ENCODE measurements at places on chromosomes 12 and 14.
A peak's percentile ranks its signal among the peaks of the same experiment; 100 is the strongest.

GRCh38 chr12:107404981-107405380 is 280.6 kb upstream of the PWP1 start:
- no peak for DNase-seq

- DNase-seq = no peak
Measured at GRCh38 chr12:79020106-79020505, 155.5 kb downstream of the SYT1 start.

DNA sequence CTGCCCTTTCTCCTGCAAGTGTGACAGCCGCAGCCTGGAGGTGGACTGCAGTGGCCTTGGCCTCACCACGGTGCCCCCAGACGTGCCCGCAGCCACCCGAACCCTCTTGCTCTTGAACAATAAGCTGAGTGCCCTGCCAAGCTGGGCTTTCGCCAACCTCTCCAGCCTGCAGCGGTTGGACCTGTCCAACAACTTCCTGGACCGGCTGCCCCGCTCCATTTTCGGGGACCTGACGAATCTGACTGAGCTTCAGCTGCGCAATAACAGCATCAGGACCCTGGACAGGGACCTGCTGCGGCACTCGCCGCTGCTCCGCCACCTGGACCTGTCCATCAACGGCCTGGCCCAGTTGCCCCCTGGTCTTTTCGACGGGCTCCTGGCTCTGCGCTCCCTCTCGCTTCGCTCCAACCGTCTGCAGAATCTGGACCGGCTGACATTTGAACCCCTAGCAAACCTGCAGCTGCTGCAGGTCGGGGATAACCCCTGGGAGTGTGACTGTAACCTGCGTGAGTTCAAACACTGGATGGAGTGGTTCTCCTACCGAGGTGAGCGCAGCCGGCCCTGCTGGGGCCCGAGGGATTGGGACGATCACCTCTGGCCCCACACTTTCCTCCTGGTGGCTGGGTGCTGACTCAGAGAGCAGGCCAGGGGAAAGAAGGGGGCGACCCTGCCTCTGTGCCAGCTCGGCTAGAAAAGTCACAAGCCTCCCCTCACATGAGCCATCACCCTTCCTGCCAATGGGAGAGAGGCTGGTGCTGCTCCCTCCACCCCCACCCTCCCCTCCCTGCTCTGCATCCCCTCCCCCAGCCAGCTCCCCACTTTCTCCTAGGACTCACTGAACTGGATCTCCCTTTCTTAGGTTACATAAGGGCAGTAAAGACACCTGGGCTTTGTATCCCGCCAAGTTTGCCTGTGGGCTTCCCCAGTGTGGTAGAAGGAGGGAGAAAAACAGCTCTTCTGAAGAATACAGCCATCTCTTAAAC is 10.9 kb downstream of the LRTM2 start:
- DNase-seq = peak; percentile 75

DNA sequence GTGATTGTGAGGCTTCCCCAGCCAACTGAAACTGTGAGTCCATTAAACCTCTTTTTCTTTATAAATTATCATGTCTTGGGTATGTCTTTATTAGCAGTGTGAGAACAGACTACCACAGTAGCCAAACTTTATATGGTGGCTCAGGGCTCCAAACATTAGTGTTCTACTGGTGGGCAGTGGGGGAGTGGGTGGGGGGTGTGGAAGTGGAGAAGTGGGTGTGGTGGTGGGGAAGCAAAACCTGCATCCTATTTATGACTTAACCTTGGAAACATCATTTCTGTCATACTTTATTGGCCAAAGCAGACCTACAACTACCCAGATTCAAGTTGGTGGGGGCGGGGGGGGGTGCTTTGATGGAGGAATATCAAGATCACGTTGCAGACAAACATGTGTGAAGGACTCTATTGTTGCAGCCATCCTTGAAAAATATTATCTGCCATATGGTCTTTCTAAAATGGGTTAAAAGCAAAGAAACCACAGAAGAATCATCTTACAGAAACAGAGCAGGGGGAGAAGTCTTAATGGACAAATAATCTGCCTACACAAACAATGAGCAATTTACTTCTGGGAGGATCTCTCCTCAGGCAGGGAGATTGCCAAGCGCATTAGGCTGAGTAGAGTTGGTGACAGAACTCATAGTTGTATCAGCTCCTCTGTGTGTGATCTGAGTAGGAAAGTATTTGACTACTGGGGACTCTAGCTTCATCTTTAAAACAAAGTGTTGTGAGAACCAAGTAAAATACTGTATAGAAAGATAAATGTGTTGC is 1.4 kb upstream of the PWP1 start:
- DNase-seq = no peak

- DNase-seq = no peak
Measured at GRCh38 chr12:6771091-6771495, 1.2 kb upstream of the LAG3 start.

GRCh38 chr12:101839324-101840283 is 8.8 kb upstream of the GNPTAB start:
- peak; percentile 46 for DNase-seq

DNA sequence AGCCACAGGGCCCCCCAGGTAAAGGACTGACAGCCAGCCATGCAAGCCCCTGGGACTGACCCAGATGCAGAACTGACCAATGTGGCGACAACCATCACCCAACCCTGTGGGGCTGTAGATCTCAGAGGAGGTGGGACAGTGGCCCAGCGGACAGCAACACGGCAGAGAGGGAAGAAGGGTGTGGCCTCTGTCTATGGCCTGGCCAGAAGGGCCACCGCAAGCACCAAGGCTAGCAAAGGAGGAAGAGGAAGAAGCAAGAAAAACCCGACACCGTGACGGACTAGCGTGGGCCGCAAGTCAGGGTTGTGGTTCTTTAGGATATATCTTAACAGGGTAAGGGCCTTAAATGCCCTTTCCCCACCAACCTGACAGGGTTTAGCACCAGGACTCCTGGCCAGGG is 71.2 kb downstream of the ITPK1 start:
- DNase-seq = no peak

DNA sequence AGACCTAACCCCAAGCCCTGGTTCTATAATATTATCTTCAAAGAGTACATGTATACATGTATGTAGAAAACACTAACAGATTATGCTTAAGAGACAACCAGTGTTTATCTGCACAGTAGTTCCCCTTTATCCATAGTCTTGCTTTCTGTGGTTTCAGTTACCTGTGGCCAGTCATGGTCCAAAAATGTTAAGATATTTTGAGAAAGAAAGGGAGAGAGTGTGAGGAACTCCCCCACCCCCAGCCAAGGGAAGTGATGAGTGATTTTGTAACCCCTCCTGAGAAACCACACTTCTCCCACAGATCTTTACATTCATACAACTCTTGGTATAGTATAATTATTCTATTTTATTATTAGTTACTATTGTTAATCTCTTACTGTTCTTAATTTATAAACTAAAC is 77.3 kb upstream of the CNTN1 start:
- no peak for DNase-seq

- no peak for DNase-seq
Measured at GRCh38 chr14:51581017-51581881, 70.5 kb upstream of the FRMD6 start.

DNA sequence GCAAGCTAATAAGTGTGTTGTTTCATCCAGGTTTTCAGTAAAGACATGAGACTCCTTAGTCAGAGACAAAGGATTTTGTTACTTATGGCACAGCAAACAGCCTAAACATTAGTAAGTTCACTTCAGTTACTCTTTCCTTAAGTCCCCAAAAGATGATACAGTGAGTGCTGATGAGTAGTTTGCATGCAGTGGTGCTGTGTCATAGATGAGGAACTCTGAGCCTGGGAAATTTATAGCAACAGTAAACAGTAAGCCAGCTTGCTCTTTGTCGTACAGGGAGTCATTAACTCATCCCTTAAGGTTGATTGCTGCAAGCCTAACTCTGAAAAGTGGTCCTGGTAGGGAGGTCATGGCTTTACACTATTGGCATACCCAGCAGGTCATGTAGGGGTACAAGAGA is 208.6 kb upstream of the OR4E1 start:
- no peak for DNase-seq

DNA sequence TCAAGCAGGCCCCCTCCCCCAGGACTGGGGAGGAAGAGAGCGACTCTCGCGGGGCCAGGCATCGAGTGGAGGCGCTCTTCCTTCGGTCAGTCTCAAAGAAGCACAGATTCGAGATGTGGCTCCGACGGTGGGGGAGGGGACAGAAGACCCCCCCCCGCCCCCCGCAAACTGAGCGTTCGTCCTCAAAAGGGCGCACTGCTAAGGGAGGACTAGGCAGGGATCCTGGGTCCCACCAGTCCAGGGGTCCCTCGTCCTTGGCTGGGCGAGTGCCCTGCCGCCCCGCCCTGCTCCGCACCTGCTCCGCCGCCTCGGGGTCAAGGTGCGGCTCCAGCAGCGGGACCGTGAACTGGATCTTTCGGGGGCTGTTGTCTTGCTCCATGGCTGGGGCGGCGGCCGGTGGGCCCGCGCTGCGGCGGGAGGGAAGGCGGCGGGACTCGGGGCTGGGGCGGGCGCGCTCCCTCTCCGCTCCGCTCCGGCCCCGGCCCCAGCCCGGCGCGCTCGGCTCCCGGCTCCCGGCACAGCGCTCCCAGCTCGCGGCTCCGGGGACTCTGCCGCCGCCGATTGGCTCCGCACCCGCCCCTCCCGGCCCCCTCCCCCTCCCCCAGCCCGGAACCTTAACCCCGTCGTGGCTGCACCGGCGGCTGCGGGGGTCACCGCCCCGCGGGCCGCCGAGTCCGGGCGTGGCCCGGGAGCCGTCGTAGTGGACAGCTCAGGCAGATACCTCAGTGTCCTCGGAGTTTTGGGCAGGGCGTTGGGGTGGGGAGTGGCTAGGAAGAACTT is at the start of gene PPP1R1A:
Gene PPP1R1A, minus strand, starts transcription at position 550 of the 780 bp plus-strand sequence. Its CDS starts 171 bp downstream, at position 379.
- DNase-seq = no peak

DNA sequence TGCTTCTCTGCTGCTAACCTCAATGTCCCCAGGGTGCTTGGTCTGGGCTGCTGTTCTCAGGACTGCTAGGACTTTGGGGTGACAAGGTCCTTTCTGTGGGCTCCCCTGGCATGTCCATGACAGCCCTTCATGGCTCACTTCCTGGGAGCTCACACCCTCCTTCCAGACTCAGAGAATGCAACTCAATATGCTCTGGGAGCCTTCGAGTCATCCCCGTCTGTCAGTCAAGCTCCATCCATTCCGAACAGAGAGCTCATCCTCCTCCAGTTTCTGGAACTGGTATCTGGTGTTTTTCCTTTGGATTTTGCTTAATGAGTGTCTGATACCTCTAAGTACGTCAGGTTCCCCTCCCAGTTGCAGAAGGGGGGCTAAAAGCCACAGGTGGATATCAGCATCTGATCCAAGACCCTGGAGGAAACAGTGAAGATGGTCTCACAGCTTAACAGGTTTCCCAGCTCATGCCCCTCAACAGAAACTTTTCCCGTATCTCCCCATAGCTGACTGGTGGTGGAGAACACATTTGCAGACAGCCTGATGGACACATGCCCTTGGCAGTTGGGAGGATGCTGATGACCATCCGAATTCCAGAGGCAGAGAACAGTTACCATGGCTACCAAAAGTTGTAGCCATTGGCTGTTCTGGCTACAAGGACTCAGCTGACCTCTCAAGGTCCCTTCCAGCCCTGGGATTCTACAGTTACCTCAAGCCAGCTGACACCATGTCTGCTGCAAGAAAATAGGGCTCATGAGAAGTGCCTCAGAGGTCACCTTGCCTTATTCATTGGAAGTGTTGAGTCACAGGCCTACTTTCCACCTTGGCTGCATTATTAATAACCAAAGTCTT is 9.5 kb upstream of the RAB35 start:
- DNase-seq = no peak

DNA sequence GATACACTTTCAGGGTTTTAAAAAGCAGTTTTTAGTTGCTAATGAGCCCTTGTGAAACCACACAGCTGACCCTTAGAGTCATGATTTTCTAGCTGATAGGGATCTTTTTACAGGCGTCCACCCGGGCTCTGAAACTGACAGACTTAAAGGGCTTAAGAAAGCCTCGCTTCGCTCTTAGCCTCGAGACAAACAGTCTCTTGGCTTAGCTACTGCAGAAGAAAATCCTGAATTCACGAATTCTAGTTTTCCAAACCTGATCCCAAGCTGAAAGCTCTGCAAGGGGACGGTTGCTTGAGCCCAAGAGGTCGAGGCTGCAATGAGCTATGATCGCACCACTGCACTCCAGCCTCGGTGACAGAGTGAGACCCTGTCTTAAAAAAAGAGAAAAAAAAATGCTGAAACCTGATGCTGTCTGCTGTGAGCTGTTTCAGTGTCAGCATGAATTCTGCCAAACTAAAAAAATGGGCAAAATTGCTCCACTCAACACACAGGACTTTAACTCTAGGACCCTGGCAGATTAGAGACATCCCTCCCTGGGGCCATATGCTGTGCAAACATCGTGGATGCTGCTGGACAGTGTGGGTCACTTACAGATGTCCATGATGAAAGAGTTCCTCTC is 3.1 kb upstream of the HPD start:
- DNase-seq = no peak

- peak; percentile 10 for DNase-seq
Measured at GRCh38 chr12:131101006-131101405, 147.3 kb downstream of the ADGRD1 start.

- DNase-seq = no peak
Measured at GRCh38 chr12:124844411-124845397, 19.0 kb downstream of the SCARB1 start.

DNA sequence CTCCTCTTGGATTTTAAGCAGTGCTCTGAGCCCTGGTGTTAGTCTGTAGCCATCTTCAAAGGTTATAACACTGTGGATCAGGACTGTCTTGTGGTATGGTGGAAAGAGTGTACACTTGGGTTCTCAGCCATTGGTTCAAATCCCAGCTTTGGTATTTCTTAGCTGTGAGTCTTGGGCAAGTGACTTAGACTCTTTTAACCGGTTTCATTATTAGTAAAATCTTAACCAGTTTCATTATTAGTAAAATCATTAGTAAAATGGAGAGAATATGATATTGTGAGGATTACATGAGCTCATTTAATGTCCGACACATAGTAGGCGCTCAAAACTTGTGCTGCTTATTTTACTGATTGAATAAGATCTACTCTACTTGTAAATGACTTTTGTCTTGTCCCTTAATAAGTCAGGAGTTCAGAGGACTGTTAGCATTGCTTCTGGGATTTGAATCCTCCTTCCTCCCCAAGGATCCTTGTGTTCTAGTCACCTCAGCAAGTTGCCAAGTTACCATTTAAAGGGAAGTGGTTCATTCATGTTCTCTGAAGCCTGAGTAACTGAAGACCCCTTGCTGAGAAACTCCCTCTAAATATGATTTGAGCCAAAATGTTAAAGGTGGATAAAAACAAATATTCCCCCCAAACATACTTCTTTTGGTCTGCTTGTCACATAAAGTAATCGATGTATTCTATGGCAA is 12.4 kb downstream of the TTLL5 start:
- no peak for DNase-seq

- DNase-seq = no peak
Measured at GRCh38 chr12:64428956-64429355, 23.0 kb upstream of the TBK1 start.

DNA sequence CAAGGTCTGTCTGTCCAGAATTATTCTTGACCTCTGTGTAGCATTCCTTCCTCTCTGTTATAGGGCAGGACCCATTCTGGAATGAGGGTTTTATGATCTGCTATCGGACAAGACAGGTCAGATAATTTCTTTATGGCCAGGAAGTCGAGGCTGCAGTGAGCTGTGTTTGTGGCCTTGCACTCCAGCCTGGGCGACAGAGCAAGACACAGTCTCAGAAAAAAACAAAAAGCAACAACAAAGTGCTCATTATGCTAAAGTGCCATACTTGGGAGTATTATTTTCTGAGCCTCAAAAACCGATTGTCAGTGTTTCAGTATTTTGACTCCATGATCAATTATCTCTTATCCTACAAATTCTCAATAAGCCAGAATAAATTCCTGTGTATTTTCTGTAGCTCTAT is 4.1 kb downstream of the CIPC start:
- DNase-seq = no peak

- no peak for DNase-seq
Measured at GRCh38 chr14:36997843-36998242, 174.6 kb downstream of the SLC25A21 start.
